ENCODE measurements at places on chromosomes 1 and 21.

- DNase-seq: no peak
Observed at GRCh38 chr1:221172841-221173240, 293.6 kb downstream of the HLX start.

DNA sequence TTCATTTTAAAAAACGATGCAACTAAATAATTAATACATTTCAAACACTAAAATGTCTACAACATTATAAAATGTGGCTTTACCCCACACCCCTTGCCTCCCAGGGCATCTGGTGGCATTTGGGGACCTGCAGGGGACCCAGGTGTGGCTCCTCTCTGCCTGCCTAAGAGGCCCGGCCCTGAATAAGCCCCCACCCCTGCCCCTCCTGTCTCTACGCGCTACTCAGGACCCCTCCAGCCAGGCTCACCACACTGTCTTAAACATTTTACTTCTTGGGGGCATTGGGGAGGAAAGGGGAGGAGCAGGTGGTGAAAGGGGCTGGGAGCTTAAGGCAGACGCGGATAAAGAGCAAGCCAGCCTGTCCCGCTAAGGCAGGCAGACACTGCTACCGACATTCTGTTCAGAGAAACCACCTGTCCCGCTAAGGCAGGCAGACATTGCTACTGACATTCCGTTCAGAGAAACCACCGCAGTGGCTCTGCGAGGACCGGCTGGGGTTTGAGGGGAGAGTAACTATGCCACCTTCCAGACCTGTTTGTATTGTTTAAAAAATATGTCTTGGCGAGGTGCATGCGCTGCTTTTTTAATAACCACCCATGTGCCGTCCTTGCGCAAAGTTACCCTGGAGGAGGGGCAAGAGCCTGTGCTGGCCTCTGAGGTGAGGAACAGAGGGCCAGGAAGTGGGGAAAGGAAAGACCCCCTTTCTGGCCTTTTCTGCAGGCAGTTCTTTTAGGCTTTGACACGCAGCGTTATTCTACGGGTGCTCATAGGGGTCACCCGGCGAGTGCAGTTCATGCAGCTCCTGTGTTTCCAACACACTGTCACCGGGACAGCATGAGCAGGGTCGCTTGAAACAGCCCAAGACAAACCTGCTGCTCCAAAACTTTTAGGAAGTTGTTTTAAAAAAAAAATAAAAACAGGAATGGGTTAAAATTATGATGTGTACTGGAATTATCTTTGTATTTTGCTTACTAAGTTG lies 51.3 kb upstream of the RIPK4 start:
- no peak for DNase-seq

GRCh38 chr1:119871881-119872280 lies 24.4 kb downstream of the ADAM30 start:
- DNase-seq: no peak

DNA sequence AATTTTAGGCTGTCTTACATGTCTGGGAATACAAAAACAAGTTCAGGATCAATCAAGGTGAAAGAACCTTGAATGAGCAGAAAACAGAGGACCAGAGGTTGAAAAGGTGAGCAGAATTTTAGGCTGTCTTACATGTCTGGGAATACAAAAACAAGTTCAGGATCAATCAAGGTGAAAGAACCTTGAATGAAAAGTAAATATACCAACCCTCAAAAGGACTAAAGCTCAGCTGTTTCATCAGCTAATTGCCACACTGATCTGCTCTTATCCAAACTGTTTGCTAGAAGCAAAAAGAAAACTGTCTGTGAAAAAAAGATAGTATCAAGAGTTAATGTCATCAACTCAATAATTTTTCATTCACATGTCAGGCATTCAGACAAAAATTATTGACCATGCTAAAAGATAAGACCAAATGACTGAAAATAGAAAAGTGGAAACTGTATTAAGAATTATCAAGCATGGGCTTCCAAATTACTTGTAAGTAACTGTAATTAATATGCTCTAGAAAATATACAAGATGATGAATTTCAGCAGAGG lies 69.2 kb downstream of the LTN1 start:
- no peak for DNase-seq

DNA sequence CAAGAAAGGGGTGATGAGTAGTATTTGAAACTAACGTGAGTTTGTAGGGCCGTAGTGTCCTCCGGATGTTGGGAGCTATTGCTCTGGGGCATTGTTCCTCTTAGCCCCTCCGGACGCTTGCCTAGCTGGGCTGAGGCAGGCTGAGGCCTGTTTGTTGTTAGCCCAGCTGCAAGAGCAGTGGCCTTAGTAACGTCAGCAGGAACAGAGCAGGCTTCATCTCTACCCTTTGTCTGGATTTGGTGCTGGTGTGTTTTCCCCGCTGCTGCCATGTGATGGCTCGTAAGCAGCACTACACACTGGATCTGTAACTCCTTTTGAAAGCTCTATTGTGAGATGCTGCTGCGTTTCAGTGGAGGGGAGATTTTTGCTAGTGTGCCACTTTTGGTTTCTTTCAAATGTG lies 57.6 kb downstream of the DNM3 start:
- DNase-seq: no peak

DNA sequence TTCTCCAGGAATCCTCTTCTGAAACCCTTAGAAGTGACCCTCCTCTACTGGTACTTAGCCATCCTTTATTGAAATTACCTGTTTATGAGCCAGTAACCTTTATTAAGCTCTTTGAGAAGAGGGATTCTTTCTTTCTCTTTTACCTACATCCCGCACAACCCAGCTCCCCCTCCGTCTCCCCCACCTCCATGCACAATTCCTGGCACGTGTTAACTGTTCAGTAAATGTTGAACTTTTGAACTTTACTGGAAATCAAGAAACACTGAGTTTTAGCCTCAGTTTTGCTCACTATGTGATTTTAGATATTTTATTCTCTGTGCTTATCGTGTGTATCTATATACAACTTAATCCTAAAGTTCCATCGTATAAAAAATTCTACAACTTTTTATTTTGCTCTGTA lies 1.8 kb downstream of the TMED5 start:
- DNase-seq: no peak
